ENCODE measurements at places on chromosomes 12 and 14.

DNA sequence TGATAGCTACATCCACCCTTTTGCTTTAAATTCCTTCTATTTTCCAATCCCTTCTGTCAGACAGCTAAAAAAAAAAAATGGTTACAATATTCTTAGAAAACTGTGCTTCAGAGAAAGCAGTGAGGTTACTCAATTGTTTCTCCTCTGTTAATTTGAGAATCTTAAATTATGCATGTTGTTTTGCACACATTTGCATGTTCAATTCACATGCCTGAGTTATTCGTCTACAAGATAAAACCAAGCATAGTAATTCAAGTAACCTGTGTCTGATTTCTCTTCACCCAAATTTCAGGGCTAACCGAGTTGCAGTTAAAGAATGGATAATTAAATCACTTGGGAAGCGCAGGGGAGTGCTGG lies 81.0 kb upstream of the MED13L start:
- no peak for DNase-seq

DNA sequence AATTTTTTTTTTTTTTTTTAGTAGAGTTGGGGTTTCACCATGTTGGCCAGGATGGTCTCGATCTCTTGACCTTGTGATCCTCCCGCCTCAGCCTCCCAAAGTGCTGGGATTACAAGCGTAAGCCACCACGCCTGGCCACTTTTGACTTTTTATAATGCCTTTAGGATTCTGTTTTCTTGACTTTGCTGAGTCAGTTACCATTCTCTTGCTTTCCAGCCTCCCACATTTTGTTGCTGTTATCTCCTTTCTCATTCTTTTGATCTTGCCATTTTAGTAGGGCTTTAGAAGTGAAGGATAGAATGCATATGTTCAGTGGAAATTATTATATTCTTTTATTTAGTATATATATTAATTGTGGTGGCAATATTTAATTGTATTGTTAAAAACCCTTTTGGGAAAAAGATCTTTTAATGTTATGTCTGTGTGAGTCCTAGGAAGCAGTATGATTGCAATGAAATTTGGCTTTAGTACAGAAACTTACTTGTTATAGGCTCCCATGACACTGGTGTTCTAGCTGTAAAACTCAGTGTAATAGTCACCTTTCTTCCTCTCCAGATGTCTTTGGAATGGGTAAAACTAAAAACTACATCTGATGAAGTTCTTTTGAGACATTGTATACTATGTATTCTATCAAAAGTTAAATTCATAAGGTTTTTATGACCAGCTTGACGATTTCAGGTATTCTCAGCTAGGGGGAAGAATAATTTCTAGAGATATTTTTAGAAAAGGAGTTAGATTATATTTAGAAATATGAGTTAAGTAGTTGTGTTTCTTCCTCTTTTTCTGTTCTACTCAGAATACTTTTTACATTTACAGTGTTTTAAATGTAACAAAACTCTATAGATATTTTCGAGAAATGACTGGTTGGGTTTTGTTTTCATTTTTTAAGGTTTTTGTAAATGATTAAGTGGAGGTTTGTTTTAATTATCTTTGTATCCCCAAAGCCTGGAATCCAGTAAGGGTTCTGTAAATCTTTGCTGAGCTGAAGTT lies 74.7 kb downstream of the APAF1 start:
- no peak for DNase-seq

- DNase-seq: no peak
These were observed 142.3 kb upstream of the ARHGAP5 start for GRCh38 chr14:31934767-31935266.

GRCh38 chr12:121523741-121524140 lies 57.1 kb downstream of the KDM2B start:
- no peak for DNase-seq

- no peak for DNase-seq
These were observed 22.5 kb downstream of the PKP2 start for GRCh38 chr12:32874078-32874477.

DNA sequence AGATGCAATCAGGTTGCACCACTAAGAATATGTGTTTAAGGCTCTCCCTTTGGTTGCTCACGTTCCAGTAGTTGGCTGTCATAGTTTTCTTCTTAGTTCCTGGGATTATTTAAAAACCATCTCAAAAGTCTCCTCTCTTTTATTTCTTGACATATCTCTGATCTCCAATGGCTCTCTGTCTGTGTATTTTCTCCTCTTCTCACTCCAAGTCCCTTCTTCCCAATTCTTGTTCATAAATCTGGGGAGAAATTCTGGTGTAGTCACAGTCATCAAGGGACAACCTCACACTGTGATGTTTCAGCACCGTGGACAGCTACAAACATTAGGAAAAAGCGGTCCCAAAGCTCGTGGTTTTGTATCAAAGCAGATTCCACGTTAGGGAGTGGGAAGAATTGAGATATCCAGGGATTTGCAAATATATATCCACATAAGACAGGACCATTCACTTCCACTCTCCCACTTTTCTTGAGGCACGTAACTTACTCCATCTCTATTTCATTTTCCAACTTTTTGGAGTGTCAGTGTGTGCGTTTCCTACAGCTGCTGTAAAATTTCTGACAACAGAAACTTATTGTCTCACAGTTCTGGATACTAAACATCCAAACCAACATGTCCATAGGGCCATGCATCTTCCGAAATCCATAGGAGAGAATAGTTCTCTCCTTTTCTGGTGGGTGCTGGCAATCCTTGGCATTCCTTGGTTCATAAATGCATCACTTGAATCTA lies 80.6 kb upstream of the TMEM233 start:
- DNase-seq: no peak

- DNase-seq: no peak
These were observed 20.5 kb downstream of the ZBTB42 start for GRCh38 chr14:104821229-104821945.

Measured in activated CD4-positive, alpha-beta T cell treated with anti-CD3 and anti-CD28 coated beads, Interleukin-2, amount 50 U/mL, for 1 hour (primary cell).